ENCODE measurements at places on chromosomes 3 and 15.
A peak's percentile ranks its signal among the peaks of the same experiment; 100 is the strongest.

- DNase-seq, result no peak
Measured at GRCh38 chr3:144407335-144407734, 435.7 kb downstream of the DIPK2A start.

DNA sequence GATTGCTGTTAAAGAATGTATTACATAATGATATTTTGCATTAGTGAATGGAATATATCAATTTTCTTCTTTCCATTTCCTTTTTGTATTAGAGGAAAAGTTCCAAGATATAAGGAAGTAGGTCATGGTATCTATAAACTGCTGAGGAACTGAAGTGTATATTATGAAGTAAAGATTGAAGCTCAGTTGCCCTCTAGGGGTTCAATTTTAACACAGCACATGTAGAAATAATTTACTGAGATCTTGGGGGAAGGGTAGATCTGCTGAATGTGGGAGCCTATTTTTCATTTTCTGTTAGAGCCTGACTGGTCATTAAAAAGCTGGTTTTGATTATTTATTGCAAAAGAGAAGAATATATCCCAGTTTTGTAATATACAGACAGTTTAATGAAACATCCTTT lies 45.2 kb downstream of the CMC1 start:
- peak; percentile 13 for DNase-seq

DNA sequence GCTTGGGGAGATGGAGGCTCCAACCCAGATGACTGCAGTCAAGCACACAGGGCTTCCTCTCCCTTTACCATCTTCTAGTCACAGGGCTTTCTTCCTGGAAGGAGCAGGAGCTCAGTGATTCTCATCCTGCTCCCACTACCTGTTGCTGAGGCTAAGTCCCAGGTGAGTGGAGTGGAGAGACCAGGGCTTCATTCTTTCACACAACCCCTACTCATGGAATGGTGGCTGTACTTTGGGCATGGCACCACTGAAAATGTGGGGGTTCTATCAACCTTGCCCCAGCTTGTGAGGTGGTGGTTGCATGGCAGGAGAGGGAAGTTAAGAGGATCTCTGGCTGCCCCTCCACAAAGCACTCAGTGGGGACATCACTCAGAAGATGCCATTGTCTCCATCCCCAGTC lies 36.8 kb upstream of the RAD18 start:
- no peak for DNase-seq

DNA sequence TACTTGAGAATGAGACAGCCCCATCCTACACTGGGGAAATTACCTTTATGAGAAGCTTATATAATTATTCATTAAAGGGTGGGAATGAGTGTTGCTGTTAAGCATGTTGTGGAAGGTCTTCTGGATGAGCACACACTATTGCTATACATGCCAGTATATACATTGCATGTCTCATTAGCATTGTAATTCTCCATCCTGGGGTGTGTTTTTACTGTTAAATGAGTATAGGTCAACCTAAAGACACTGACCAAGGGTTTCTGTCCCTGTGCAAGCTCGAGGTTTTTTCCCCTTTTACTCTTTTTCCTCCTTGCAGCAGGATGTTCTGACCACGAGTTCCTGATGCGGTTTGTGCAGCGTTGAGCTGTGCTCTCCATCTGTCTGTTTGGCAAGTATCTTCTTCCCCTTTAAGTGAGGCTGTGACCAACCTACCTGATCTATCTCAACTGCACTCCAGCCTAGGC lies 7.2 kb upstream of the IVD start:
- DNase-seq, result no peak

- no peak for DNase-seq
Measured at GRCh38 chr3:155908086-155908485, 37.6 kb downstream of the GMPS start.

GRCh38 chr3:125684199-125684598 lies 88.9 kb upstream of the OSBPL11 start:
- no peak for DNase-seq

DNA sequence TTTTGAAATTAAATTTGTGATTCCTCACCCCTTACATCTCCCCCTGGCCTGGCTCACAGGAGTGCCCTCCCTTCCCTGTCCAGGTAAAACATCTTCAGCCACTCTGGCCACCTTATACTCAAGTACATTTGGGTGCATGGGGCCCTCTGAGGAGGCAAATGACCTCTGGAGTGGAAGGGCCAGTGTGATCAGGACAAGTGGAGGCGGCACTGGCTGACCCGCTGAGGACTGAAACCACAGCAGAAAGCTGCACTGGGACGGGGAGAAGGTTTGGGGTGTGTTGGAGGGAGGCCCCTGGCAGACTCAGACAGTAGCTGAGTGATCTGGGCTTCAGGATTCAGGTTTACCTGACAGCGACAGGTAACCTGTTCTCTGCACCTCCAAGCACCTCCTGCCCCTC lies 24.2 kb downstream of the HES1 start:
- DNase-seq, result no peak

DNA sequence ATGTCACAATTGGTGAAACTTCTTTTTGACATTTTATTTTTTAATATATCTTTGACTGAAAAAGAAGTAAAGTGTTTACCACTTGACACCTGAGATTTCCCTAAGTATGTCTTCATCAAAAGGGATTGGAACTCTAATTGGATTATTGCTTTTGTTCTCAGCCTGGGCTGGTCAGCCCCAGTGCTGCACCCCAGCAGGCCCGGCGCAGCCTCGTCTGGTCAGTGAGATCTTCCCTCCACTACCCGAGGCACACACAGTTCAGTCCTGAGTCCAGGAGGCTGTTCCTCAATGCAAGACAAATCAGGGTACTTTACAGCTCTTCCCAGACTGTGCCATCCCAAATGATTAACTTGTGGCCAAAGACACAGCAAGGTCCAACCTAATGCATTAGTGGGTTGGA lies 146.9 kb upstream of the SEMA6D start:
- DNase-seq, result no peak

GRCh38 chr15:42036112-42036905 lies 15.5 kb upstream of the PLA2G4E start:
- DNase-seq, result no peak

DNA sequence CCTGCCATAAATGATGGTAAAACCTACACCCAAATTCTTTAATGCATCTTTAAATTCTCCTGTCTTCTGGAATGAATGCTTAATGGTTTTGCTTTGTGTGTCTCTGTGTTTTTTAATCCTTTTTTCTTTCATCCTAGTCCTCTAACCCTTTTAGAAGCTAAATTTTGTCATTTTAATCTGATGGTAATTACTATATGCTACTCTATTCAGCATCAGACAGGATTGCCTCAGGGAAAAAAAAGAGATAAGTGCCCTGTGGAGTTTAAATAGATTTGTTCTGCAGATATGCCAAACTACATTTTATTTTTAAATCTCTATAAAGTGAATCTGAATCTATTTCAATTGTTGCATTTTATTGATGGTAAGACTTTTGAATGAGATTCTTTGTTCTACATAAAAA lies 966.8 kb downstream of the NSUN3 start:
- no peak for DNase-seq

DNA sequence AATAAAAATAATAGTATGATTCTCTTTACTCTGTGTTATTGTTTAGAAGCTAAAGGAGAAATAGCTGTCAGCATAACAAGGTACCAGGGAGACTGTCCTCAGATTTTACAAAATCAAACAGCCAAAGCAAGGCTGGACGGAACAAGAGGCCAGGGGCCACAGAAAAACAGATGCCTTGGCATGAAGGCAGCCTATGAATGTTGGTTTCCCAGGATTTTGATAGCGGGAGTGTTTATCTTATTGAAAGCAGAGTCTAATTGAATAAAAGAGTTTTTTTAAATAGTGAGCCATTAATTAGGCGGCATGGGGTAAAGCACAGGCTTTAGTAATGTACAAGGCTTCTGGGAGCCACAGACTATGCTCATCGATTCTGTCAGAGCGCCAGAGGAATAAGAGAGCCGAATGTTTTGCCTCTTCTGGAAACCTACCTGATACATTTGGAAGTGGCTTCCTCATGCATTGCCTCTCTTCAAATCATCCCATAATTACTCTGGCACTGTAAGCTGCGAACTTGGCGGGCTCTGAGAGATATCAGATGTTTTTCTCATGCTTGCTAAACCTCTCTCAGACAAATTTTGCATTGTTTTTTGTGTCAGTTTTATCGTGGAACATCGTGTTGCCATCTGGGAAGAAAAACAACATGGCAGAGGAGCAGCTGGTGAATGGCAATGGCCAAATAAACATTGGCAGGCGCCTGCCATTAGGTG lies 30.4 kb upstream of the TMCO5A start:
- DNase-seq, result no peak

DNA sequence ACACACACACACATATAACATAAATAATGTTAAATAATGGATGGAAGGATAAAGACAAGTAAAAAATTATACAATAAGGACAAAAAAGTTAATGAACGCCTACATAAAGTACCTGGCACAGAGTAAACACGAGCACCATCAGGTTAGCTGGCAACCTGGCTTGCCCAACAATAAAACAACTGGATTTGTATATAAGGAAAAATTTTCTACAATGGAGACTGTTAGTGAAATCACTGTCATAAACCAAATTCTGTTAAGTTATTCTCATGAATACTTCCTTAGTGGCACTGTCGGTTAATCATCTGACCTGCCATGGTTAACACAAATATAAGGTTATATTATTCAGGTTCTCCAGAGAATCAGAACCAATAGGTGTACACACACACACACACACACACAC lies 54.8 kb downstream of the DPH6 start:
- DNase-seq, result no peak

DNA sequence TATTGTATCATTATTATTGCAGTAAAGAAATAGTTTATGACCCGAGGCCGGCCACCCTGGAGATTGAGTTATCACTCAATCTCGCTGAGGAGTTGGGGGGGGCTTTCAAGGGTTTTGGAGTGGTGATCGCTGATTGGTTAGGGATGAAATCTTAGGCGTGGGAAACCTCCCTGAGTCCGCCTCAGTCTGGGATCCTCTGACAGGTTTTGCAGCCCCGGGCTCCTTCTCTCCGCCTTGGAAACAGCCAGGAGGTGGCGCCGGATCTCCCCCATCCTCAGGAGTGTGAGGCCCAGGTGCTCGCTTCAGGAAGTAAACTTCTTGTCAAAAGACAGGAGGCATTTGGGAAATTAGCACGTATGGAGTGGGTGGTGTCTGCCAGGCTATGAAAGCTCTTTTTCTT lies 41.1 kb upstream of the SEC61A1 start:
- DNase-seq, result peak; percentile 74

GRCh38 chr3:134353171-134353825 lies 20.9 kb downstream of the AMOTL2 start:
- DNase-seq, result no peak

DNA sequence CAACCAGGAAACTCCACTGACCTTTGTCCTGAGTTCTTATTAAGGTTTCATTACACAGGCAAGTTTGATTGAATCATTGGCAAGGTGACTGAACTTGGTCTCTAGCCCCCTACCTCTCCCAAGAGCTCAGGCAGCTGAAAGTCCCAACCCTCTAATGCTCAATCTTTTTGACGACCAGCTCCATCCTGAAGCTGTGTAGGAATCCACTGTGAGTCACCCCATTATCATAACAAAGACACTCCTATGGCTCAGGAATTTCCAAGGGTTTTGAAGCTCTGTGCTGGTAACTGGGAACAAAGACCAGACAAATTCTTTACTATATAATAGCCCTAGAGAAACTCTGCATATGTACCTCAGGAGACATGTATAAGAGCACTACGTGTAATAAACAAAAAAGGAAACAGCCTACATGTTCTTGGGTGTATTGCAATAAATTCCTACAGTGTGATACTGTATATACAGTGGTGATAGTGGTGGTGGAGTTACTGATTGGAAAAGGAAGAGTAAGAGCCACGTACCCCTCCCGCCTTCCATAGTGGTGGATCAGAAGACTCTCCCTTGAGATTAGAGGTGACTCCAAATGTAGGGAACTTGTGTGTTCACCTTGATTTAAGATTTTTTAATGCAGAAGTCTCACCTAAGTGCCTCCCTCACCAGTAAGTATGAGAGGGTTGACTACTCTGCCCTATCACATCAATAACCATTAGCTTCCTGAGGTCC lies 116.6 kb downstream of the ST8SIA2 start:
- DNase-seq, result no peak

DNA sequence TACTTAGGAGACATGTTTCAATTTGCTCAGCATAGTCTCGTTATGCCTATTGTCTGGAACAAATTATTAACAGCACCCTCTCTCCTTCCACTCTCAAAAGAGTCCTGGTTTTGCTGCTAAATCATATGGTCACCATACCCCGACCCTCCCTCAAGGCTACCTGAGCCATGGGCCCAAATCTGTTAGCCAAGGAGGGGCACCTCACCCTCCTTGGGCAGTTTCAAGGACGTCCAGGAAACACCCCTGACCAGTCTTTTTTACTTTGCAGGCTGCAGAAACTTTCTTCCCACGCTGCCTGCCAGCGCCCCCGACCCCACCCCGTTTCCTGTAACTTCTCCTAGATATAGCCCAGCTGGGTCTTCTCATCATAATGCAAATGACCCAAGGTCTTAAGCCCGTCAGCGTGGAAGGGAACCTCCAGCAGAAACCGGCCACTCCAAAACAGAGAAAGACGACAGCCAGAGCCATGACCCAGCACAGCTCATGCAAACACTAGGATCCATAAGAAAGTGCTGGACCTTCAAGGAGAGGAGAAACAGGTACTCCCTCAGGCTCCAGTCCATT lies 62.3 kb downstream of the ADCY5 start:
- no peak for DNase-seq

DNA sequence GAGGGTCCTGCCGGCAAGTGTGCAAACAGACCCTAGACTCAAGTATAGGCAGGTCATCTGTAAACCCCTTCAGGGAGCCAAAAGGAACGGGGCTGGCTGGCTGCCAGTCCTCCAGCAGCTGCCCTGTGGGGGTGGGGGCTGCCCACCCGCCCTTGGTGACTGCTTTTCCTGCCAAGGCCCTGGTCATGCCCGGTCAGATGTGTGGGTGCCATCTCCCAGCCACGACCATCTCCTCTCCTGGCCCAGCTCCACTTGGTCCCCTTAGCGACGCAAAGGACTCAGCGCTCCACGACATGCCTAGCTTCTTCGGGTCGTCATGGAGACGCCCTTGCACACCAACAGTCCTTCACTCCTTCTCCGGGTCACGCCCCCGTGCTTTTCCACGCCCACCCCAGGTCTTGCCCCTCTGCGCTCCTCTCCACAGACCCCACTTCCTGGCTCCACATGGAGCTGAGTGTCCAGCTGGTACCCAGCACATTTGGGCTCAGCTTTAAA lies 2.4 kb downstream of the MUC4 start:
- DNase-seq, result no peak

- no peak for DNase-seq
Measured at GRCh38 chr3:126922466-126922865, 60.4 kb upstream of the PLXNA1 start.

- DNase-seq, result no peak
Measured at GRCh38 chr3:76024640-76025039, 239.3 kb upstream of the ZNF717 start.

DNA sequence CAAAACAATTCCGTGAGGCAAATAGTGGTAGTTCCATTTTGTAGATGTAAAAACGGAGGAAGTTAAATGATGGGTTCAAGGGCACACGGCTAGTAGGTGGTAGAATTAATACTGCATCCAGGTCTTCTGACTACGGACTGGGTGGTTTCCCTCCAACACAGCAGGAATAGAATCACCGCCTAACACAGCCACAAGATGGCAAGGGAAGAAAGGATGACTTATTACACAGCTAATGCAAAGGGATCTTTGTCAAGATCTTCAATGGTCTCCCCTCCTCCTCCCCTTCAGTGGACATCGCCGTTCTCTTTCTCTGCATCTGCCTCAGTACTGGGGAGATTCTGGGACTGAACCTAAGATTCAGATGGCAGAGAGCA lies 524 bp upstream of the TOPBP1 start:
- DNase-seq, result peak; percentile 32

GRCh38 chr15:38367476-38367875 lies 86.5 kb upstream of the FAM98B start:
- DNase-seq, result no peak

All from urothelium cell line (cell line).